ENCODE measurements at places on chromosomes 7 and 10.

GRCh38 chr10:6734286-6734685 is 154.2 kb upstream of the PRKCQ start:
- DNase-seq, result no peak

- no peak for DNase-seq
Observed at GRCh38 chr10:32105782-32106382, 49.7 kb upstream of the KIF5B start.

DNA sequence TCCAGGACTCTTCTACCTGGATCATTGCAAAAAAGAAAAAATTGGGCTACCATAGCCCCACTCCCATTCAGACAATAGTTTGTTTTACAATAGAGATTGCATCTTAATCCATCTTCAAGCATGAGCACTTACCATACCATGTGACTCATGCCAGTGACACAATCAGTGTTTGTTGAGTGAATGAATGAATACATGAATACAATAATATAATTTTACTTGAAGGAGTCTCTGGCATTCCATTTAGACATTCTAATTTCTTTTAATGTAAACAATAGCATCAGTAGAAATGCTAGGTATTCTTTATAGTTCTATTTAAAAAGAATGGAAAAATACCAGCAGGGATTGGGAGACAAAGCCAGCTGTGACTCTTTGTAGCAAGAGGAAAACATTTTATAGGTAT is 141.6 kb upstream of the AKR1E2 start:
- DNase-seq, result no peak

DNA sequence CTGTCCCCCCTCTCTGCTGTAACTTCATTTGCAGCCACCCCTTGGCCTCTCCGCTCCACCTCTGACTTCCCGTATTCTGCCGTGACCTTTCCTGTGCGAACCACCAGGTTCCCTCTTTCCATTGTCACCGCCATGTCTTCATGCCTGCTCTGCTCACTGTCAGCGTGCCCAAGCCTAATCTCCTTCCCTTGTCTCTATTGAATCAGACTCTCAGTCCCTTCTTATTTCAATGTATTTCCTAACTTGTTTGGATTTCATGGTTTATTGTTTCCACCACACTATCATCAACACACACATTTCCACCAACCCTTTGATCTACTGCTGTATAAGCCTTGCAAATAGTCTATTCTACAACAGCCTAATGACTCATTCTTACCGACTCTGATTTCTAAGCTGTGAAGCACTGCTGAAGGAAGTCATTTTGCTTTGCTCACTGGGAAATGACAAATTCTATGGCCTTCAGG is 30.0 kb upstream of the INHBA start:
- no peak for DNase-seq

GRCh38 chr7:100176096-100177044 is 811 bp downstream of the GPC2 start:
- DNase-seq, result no peak

GRCh38 chr10:97131666-97132065 is 54.1 kb downstream of the SLIT1 start:
- DNase-seq, result no peak

GRCh38 chr7:135185471-135186260 is 15.2 kb upstream of the CYREN start:
- DNase-seq, result no peak

DNA sequence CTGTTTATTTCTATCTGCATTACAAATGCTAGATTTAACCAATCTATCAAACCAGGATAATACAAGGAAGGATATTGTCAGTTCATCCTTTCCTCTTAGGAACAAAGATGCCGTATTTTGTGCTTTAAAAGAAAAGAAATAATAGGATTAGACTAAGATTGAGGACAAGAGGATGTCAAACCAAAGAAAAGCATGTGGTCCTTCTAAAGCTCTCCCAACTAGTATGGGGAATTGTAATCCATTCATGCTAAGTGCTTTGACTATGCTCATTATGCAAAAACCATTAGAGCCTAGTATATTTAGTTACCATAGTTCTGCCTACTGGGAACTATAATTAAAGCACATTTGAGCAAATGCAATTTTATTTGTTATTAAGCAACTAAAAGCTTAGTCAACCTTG is 280.2 kb downstream of the GRM8 start:
- DNase-seq, result no peak

DNA sequence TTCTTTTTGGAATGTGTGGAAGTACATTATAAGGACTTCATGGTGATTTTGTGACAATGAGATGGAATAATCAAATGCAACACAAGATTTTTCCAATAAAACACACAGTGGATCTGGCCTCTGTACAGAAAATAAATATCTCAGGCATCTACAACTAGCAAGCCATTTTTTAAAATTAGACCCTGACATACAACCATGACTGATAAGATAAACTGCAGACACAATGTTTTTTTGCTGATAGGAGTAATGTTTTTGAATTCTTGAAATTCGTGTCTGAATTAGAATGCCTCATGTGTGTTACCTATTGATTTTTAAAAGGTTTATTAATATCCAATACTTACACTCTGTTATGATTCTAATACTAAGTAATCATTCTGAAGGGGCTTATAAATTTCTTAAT is 328.1 kb downstream of the HGF start:
- no peak for DNase-seq

- no peak for DNase-seq
Observed at GRCh38 chr7:69633122-69633831, 35.0 kb downstream of the AUTS2 start.

DNA sequence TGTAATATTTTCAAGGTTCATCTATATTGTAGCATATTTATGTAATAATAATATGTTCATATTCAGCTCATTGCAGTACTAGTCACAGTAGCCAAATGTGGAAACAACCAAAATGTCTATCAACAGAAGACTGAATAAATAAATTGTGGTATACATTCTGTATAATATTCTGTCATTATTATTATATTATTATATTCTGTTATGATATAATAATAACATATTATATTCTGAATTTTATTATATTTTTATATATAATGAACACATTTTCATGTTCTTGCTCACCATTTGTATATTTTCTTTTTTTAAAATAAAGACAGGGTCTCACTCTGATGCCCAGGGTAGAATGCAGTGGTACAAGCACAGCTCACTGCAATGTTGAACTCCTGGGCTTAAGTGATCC is 91.2 kb upstream of the STARD3NL start:
- DNase-seq, result no peak

GRCh38 chr10:8034466-8035005 is 20.0 kb upstream of the GATA3 start:
- no peak for DNase-seq

- DNase-seq, result no peak
Observed at GRCh38 chr10:78953113-78953798, 115.5 kb upstream of the ZMIZ1 start.

- no peak for DNase-seq
Observed at GRCh38 chr7:26375726-26376174, 84.1 kb downstream of the SNX10 start.

- DNase-seq, result no peak
Observed at GRCh38 chr7:43700059-43700501, 29.2 kb downstream of the COA1 start.

GRCh38 chr7:37212051-37212450 is 236.6 kb downstream of the ELMO1 start:
- DNase-seq, result no peak

DNA sequence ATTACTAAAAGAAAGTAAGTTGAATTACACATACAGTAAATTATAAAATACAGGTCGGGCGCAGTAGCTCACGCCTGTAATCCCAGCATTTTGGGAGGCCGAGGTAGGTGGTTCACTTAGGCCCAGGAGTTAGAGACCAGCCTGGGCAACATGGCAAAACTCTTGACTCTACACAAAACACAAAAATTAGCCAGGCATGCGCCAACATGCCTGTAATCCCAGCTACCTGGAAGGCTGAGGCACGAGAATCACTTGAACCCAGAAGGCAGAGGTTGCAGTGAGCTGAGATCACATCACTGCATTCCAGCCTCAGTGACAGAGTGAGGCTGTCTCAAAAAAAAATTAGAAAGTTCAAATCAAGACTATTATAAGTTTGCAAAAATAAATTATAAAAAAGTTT is 174.9 kb downstream of the GALNT11 start:
- no peak for DNase-seq

DNA sequence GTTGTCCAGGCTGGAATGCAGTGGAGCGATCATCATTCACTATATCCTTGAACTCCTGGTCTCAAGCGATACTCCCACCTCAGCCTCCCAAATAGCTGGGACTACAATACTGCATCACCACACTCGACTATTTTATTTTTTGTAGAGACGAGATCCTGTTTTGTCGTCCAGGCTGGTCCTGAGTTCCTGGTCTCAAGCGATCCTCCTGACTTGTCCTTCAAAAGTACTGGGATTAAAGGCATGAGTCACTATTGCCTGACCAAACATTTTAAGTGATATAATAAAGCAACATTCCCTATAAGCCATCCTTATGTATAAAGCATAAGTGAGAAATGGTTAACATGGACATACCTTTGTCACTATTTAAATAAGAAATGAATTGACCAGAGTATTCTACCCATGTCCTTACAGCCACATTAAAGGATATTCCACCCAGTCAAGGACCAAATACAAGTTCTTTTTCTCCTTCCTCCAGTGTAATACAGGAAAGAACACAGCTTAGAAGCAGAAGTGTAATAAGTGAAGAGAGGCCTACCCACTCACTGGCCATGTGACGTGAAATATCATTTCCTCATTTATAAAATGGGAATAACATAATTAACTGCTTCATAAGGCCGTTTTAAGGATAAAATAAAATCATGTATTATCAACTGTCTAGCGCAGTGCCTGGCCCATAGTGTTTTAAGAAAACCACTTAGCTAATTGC is 82.0 kb downstream of the DOCK4 start:
- no peak for DNase-seq

GRCh38 chr7:105337529-105337928 is 51.2 kb downstream of the SRPK2 start:
- DNase-seq, result no peak

DNA sequence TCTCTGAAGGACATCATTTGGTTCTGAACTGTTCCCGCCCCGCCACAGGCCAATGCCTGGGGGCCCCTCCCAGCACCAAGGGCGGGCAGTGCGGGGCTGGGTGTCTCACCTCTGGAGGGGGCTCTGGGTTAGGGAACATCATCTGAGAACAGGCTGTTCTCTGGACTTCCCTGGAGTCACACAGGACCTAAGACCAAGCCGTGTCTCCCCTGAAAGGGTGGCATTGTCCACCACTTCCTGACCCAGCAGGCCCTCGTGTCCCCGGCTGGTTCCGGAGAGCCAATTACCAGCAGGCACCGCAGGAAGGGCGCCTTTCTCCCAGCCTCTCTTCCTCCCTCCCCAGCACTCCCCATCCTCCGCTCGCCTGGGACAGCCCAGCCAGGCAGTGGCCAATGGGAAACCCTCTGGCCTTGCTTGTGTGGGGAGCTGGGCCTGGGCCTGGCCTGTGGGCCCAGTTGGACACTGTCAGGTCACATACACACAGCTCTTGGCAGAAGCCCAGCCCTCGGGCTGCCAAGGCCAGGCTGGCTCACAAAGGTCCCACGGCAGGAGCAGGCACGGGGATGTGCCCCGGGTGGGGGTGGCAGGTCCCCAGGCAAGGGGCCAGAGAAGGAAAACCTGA is 119.5 kb downstream of the SPDYE5 start:
- DNase-seq, result no peak

- no peak for DNase-seq
Observed at GRCh38 chr7:21368317-21368716, 59.6 kb upstream of the SP4 start.

DNA sequence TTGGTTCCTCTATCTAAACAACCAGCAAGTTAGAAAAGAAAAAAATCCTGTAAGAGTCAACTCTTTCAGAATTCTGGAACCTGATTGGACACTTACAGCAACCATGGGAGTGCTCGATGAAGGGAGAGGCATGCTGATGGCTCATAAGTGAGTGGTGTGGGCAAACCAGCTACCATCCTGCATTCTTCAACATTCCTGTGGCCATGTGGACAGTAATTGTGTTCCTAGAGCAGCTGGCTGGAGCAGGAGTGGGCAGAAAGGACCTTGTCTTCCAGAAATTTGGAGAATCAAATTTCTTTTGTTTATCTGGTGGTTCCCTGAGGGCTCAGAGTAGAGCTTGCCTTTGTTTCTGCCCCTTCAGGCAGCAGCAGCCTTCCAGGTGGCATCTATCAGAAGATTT is 22.5 kb upstream of the MYL7 start:
- DNase-seq, result no peak

- no peak for DNase-seq
Observed at GRCh38 chr7:11415101-11415500, 416.9 kb downstream of the THSD7A start.

GRCh38 chr7:255038-255435 is 34.9 kb upstream of the FOXL3 start:
- no peak for DNase-seq

DNA sequence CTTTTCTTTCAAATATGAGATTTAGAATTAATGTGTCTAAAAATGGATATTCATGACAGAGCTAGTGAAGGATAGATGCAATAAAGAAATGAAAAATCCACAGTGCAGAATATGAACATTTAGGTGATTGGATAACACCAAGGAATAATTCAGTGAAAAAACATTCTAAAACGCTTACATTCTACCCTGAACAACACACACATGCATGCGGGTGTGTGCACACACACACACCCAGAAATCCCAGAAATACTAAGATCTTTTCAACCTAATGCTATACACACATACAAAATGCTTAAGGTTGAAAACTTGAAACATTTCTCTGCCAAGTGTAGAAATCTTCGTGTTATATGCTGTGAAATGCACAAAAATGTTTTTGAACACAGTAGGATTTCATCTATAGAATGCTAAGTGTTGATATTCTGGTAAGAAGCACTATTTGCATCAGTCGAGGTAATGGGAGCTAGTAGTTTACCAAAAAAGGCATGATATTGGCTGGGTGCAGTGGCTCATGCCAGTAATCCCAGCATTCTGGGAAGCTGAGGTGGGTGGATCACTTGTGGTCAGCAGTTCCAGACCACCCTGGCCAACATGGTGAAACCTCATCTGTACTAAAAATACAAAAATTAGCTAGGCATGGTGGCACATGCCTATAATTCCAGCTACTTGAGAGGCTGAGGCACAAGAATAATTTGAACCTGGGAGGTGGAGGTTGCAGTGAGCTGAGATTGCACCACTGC is 600.6 kb downstream of the PHTF2 start:
- DNase-seq, result no peak

- DNase-seq, result no peak
Observed at GRCh38 chr10:29866356-29866755, 193.0 kb downstream of the JCAD start.

GRCh38 chr7:157274991-157275427 is 61.8 kb upstream of the DNAJB6 start:
- DNase-seq, result no peak

Measured in effector memory CD8-positive, alpha-beta T cell (primary cell).